Thymus (tissue), 14 donors: ENCODE measurements at places on chromosomes 4 and X. TPM values are rescaled to one million over a fixed set of nuclear protein-coding genes. Genes with fewer than 3 reads are reported as not detected.
A peak's percentile ranks its signal among the peaks of the same experiment; 100 is the strongest.

Gene ELK1
- total RNA-seq, result 10.8 TPM

- peak; percentile 48 for DNase-seq
Observed at GRCh38 chr4:16224264-16225166, 1.8 kb downstream of the TAPT1 start.

DNA sequence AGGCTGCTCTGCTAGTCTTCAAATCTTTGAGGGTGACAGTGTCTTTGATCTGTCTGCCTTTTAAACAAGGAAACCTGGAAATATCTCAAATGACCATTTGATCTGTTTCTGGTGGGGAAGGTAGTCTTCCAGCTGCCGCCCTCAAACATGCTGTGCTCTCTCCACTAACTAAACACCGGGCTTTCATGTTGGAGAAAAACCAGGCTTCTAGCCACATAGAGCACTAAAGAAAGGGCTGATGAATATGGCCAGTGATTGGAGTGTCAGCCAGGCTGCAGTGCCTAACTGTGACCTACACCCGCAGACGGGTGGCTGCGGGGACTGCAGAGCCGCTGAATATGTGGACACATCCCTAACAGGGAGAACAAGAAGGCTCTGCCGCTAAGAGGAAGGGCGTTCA is 85.9 kb downstream of the UNC5C start:
- no peak for DNase-seq

- no peak for DNase-seq
Observed at GRCh38 chrX:69192603-69193002, 27.4 kb upstream of the PJA1 start.
